ENCODE measurements at places on chromosomes 5 and 9.

GRCh38 chr5:22354956-22355355 lies 498.2 kb downstream of the CDH12 start:
- DNase-seq: no peak

DNA sequence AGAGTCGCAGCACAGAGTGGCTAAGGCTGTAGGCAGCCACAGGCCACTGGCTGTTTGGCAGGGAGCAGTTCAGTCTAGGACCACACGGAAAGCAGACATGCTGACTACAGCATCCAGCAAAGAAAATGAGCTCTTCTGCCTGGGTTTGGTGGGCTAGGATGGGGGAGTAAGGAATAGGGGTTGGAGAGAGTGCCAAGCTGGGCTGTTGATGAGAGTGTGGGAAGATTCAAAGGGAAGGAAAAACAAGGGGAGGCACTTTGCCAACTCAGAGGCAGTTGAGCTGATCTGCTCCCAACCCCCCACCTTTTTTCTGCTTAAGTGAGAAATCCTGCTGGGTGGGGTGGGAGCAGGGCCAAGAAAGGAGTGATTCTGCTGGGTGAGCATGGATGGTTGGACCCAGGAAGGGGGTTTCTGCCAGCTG lies 35.9 kb downstream of the SVEP1 start:
- DNase-seq: no peak

DNA sequence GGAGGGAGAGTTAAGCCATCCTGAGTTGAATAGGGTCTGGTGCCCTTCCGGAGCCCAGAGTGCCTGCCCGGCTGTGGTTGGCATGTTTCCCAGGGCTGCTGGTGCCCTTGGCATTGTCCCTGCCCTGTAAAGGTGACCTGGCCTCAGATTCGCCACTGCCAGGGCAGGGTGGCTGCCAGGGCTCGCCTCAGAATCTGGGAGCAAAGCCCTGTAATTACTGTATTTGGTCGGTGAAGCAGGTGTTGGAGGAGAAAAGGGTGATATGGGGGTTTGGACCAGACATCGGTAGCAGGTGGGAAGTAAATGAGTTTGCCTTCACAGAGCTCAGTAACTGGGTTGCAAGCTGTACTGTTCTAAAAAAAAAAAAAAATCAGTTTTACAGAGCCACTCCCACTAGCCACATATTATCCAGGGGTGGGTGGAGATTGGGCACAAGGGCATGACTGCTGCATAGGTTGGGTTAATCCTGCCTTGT lies 47.6 kb downstream of the RGS3 start:
- no peak for DNase-seq

DNA sequence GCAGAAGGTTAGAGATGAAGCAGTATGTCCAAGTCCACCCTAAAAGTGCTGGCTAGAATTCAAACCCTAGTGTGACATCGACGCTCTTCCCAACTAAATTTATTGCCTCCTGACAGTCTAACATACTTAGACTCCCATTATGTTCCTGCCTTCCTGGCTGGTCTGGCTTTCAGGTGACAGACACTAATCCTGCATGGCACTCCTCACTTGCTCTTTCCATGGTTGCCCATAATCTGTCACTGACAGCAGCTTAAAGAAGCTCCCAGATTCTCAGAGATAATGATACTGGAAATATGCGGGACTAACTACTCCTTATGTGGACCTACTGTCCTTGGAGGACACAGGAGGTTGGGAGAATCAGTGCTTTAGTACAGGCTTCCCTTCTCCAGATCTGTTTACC lies 41.7 kb upstream of the HTR1A start:
- DNase-seq: no peak

- no peak for DNase-seq
Observed at GRCh38 chr9:111037356-111037707, 938 bp downstream of the LPAR1 start.

- no peak for DNase-seq
Observed at GRCh38 chr5:18675041-18675440, 1040.8 kb downstream of the TAF11L14 start.

- DNase-seq: no peak
Observed at GRCh38 chr5:168992687-168993086, 308.3 kb downstream of the SLIT3 start.

GRCh38 chr5:9356351-9356825 lies 189.5 kb downstream of the SEMA5A start:
- DNase-seq: no peak

GRCh38 chr5:134595458-134595838 lies 37.2 kb downstream of the SAR1B start:
- DNase-seq: no peak

DNA sequence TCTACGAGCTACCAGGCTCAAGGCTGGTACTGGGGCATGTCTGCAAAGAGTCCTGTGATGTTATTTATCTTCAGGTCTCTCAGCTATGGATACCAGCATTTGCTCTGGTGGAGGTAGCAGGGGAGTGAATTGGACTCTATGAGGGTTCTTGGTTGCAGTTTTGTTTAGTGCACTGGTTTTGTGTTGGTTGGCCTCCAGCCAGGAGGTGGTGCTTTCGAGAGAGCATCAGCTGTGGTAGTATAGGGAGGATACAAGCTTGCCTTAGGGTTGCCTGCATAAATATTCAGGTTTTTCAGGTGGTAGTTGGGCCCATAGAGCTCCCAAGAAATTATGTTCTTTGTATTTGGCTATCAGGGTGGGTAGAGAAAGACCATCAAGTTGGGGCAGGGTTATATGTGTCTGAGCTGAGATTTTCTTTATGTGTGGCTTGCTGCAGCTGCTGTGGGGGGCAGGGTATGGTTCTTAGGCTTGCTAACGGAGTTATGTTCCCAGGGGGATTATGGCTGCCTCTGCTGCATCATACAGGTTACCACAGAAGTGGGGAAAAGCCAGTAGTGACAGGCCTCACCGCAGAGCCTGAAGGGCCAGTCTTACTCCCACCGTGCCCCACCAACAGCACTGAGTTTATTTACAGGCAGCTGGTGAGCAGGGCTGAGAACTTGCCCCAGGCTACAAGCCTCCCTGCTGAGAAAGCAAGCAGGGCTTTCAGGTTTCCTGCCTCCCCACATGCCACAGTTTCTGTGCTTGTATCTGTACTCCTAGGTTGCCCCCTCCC lies 9.7 kb upstream of the RIOK2 start:
- peak; percentile 85 for DNase-seq

DNA sequence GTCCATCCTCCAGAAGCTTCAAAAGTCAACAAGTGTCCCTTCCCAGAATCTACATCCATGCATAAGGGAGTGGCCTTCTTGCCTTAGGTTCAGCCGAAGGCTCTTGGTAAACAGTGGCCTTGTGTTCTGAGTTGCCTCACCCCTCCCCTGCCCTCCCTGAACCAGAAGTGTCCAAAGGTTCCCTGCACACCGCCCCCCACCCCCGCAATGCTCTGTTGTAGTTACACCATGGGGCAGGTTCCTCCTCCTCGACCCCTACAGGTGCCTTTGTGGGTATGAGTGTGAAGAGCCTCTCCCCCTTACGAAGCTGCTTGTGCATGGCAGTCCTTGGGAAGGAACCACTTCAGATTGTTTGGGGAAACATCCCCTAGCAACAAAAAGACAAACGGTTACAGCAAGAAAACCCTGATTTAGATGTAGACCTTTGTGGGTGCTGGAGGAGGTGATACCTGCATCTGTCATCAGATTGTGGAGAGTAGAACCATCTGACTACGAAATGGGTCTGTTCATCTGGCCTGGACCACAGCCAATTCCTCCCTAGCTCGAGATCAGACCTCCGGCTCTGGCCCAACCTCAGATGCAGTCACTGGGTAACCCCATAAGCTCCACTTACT lies 7.1 kb downstream of the SPACA9 start:
- no peak for DNase-seq

GRCh38 chr9:114202849-114203248 lies 47.5 kb downstream of the COL27A1 start:
- DNase-seq: no peak

Measured in T1000 (cell line).